ENCODE measurements at places on chromosomes 2 and 18. TPM values are rescaled to one million over a fixed set of nuclear protein-coding genes. Genes with fewer than 3 reads are reported as not detected.

Gene TLX2
- total RNA-seq: not detected

Gene LRRC30
- not detected for total RNA-seq

Gene SP140
- total RNA-seq: not detected

Gene GAD1
- total RNA-seq: 1.3 TPM

Gene ABCG5
- total RNA-seq: not detected

Gene IL36A
- total RNA-seq: 6.3 TPM

Gene DNMT3A
- total RNA-seq: 12.9 TPM

Gene BOK
- total RNA-seq: 19.5 TPM

Gene NT5DC4
- total RNA-seq: not detected
